ENCODE measurements at places on chromosomes 2 and 18.

- no peaks in the 10 kb centered on the region for H3K4me1 ChIP-seq
- no peaks in the 10 kb centered on the region for H3K27me3 ChIP-seq
- DNase-seq, result no peak
- no peak overlapping the region for H3K4me3 ChIP-seq
Measured at GRCh38 chr18:71989616-71990015, 554.5 kb downstream of the CBLN2 start.

- DNase-seq, result no peak
- peaks cover 5% of the 10 kb centered on the region for H3K4me1 ChIP-seq
- H3K4me3 ChIP-seq, result no peak overlapping the region
- no peaks in the 10 kb centered on the region for H3K36me3 ChIP-seq
- peak overlapping the region; percentile 89 for H3K27ac ChIP-seq
- H3K27me3 ChIP-seq, result peaks cover 64% of the 10 kb centered on the region
Measured at GRCh38 chr2:104865096-104865470, 11.2 kb downstream of the POU3F3 start.

GRCh38 chr2:239184179-239184578, 216.6 kb downstream of the HDAC4 start:
- H3K36me3 ChIP-seq, result peaks cover 11% of the 10 kb centered on the region

GRCh38 chr2:212142631-212143030, 396.0 kb downstream of the ERBB4 start:
- H3K4me3 ChIP-seq, result no peak overlapping the region
- no peaks in the 10 kb centered on the region for H3K27me3 ChIP-seq
- H3K27ac ChIP-seq, result no peak overlapping the region
- H3K36me3 ChIP-seq, result no peaks in the 10 kb centered on the region
- H3K4me1 ChIP-seq, result no peaks in the 10 kb centered on the region

DNA sequence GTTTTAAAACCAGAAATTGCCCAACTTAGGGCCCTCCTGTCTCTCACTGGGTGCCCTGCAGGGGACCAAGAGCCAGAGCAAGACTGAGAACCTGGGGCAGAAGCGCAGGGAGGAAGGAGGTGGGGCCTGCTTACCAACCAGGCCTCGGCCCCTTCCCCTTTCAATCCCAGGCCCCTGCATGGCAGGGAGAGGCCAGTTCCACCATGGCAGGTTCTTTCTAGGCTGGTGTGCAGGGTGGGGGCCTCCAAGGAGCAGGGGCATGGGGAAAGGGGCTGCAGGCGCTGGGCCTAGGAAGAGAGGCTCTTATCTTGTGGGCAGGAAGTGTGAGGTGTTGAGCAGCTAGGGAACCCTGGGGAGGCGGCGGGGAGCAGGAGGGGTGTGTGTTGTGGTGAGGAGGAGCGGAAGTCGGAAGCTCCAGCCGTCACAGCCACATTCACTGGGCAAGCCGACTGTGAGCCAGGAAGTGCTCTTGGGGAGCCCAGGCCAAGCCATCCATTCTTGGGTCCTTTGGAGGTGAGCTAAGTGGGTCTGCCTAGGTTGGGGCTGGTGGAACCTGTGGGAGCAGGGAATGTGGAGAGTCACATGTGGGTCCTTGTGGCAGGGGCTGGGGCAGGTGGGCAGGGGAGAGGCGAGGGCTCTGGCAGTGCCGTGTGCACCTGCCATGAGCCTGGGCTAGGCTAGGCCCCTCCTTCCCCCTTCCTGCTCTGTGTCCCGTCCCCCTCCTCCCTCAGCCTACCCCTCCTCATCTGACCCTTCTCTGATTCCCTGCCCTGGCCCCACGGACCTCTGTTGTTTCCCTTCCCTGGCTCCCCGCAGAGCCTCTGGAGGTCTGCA, at the start of gene PSD4:
Gene PSD4 (plus strand): TSS at position 430 of the 834 bp plus-strand sequence. CDS start 8,486 bp downstream, outside the sequence.
- no peaks in the 10 kb centered on the region for H3K27me3 ChIP-seq
- H3K27ac ChIP-seq, result no peak within 1 kb of the TSS
- no peak within 1 kb of the TSS for H3K4me3 ChIP-seq
- no peaks in the 10 kb centered on the region for H3K4me1 ChIP-seq
- H3K36me3 ChIP-seq, result no peaks in the 10 kb centered on the region

DNA sequence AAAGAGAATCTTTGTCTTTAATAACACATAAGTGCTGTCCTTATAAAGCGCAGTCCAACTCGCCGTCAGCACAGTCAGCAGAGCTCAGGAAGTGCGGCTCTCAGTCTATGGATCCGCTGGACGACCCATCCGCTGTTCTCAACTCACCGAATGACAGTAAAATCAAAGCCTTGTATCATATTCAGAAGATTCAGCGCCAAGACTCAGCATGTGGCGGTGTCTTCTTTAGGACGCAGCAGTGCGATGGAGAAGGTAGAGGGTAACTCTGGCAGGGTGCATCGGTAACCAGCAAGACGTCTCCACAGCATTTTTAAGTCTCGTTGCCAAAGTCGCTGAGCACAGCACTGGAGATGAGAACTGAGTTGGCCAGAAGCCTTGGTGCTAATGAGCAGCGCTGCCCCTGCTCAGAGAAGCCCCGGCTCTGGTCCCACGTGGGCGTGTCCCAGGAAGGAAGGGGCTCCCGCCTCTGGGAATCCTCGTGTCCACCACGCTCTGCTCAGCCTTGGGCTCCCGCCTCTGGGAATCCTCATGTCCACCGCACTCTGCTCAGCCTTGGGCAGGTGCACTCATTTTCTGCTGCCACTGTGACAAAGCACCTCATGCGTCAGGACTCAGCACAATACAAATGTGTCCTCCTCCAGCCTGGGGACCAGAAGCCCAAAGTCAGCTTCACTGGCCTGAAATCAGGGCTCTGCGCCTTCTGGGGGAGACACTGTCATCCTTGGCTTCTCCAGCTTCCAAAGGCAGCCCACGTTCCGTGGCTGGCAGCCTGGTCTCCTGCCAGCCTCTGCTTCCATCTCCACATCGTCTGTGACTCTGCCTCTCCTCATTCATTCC, 238.0 kb upstream of the SALL3 start:
- DNase-seq, result peak; percentile 5
- H3K4me1 ChIP-seq, result no peaks in the 10 kb centered on the region
- H3K36me3 ChIP-seq, result no peaks in the 10 kb centered on the region
- H3K27me3 ChIP-seq, result no peaks in the 10 kb centered on the region

GRCh38 chr2:65746931-65747675, 314.7 kb upstream of the SPRED2 start:
- no peaks in the 10 kb centered on the region for H3K27me3 ChIP-seq
- no peak overlapping the region for H3K4me3 ChIP-seq
- H3K4me1 ChIP-seq, result no peaks in the 10 kb centered on the region
- no peak overlapping the region for H3K27ac ChIP-seq
- DNase-seq, result no peak

DNA sequence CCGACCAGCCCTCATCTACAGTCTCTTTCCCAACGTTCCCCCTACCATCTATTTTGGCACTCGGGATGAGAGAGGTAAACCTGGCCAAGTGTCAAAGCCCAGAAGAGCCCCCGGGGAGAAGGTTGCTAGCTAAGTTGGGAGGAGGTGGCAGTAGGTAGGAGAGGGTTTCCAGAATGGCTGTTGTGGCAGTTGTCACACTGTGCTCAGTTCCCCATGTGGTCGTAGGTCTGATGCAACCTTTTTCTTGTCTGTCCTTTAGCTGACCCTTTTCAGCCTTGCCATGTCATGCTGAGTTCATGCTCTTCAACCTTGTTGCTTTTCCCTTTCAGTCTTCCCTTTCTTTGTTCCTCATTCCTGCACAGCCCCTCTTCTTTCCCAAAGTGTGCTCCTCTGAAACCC, 34.5 kb downstream of the TTLL4 start:
- no peak overlapping the region for H3K4me3 ChIP-seq
- no peaks in the 10 kb centered on the region for H3K27me3 ChIP-seq
- no peaks in the 10 kb centered on the region for H3K4me1 ChIP-seq
- DNase-seq, result no peak
- H3K36me3 ChIP-seq, result peaks cover 40% of the 10 kb centered on the region
- H3K27ac ChIP-seq, result no peak overlapping the region

DNA sequence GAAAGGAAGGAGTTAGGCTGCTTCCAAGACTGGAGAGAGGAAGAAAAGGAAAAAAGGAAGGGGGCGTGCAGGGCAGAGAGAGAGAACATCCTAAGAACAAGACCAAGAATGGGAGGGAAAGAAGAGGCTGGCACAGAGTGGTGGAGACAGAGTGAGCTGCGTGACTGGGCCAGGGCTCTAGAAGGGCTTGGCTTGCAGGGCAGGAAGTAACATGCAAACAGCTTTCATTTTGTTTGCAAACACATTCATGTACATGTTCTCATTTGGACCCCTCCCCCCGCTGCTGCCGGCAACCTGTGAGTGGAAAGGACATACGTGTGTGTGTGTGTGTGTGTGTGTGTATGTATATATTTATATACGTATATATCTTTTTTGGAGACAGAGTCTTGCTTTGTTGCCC, 46.8 kb upstream of the DNMT3A start:
- no peak for DNase-seq
- H3K4me1 ChIP-seq, result no peaks in the 10 kb centered on the region
- H3K27me3 ChIP-seq, result no peaks in the 10 kb centered on the region
- no peak overlapping the region for H3K4me3 ChIP-seq

DNA sequence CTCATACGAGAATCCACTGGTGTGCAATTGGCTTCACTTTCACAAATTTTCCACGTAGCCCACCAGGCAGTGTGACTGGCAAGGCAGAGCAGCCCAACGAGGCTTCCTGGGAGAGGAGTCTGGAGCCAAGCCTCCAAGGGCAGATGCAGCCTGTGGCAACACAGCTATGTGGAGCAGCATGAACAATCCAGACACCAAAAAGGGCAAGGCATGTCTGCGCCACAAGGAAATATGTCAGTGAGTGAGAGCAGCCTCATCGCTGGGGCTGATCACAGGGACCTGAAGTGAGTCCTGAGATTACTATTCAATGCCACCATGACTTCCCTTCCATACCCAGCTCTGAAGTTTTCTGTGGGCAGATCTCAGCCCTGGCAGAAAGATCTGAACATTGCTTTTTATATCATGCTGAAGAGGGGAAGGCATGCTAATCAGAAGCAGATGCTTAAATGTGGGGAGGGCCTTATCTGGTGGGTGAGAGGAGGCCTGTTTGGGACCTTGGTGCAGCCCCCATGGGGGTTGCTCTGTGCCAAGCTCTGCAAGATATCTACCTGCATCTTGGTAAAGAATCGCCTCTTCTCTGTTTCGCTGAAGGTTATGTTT, 40.0 kb upstream of the PUM2 start:
- H3K27ac ChIP-seq, result no peak overlapping the region
- no peaks in the 10 kb centered on the region for H3K36me3 ChIP-seq
- no peaks in the 10 kb centered on the region for H3K27me3 ChIP-seq
- H3K4me1 ChIP-seq, result no peaks in the 10 kb centered on the region
- DNase-seq, result no peak

DNA sequence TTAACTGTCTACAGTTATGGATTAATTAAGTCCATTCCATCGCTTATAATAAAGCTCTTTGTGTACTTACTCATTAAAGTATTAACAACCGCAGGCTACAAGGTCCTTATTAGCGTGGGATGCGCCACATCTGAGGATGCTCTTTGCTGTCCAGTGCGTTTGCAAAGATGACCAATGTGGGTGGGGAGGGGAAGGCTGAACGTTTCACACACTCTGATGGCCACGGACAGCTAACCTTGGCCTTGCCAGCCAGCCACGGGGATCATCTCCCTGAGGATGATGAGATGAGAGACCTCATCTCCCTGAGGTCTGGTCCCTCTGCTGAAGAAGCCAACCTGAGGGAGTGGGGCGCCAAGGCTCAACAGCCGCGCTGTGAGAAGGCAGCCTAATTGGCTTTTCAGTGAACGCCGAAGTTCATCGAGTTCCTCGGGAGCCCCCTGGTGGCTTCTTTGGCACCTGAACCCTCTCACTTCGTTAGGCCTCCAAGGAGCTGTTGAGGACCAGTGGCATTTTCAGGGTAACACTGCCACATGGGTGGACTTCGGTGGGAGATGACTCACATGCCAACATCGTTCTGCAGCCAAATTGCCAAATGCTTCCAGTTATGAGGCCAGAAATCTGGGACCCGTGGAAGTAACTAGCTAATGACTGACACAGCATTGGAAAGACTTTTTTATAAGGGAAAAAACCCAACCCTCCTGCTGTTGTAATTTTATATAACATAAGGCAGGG, 69.3 kb upstream of the SEC11C start:
- H3K36me3 ChIP-seq, result no peaks in the 10 kb centered on the region
- peak; percentile 89 for DNase-seq

GRCh38 chr2:36780231-36780839, 83.8 kb downstream of the VIT start:
- H3K27me3 ChIP-seq, result no peaks in the 10 kb centered on the region
- no peak overlapping the region for H3K27ac ChIP-seq
- H3K4me3 ChIP-seq, result no peak overlapping the region
- H3K36me3 ChIP-seq, result no peaks in the 10 kb centered on the region
- no peaks in the 10 kb centered on the region for H3K4me1 ChIP-seq

- H3K4me1 ChIP-seq, result no peaks in the 10 kb centered on the region
- DNase-seq, result no peak
- no peak overlapping the region for H3K4me3 ChIP-seq
- H3K27me3 ChIP-seq, result no peaks in the 10 kb centered on the region
- H3K36me3 ChIP-seq, result no peaks in the 10 kb centered on the region
Measured at GRCh38 chr2:224670203-224670602, 46.0 kb downstream of the CCDC195 start.

DNA sequence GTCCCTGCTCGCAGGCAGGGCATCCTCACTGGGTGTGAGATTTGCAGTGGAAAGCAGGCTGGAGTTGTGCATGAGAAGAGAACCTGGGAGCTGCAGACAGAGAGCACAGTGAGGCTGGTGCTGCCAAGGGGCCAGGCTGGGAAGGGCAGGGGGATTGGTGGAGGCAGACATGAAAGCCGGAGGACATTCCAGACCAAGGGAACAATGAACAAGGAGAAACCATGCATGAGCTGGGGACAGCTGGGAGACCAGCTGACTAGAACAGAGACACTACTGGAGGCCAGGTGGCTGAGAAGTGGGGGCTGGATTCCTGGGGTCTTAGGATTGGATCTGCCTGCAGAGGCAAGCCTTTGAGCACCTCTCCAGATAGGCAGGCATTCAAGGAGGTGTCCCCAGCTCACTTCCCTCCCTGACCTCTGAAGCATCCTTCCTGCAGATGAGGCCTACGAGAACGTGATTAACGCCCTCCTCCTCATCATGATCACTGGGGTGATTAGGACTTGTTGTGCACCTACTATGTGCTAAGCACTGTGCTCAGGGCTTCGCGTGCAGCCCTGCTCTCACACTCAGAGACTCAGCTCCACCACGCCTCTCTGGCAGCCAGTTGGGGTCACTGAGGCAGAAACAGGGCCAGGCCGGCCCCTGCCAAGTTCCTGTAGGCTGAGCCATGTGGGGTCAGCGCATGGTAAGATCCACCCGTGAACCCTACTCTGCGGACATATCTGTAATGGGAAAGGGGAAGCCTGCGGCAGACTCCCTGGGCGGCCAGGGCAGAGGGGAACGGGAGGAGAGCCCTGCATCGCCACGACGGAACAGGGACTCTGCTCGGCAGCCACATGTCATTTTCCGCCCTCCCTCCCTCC, 74.8 kb upstream of the SLC66A3 start:
- H3K4me3 ChIP-seq, result no peak overlapping the region
- no peak for DNase-seq
- H3K27me3 ChIP-seq, result no peaks in the 10 kb centered on the region
- H3K4me1 ChIP-seq, result no peaks in the 10 kb centered on the region
